Neuronal stem cell (in vitro differentiated cells): ENCODE measurements at places on chromosomes 7 and 10.

DNA sequence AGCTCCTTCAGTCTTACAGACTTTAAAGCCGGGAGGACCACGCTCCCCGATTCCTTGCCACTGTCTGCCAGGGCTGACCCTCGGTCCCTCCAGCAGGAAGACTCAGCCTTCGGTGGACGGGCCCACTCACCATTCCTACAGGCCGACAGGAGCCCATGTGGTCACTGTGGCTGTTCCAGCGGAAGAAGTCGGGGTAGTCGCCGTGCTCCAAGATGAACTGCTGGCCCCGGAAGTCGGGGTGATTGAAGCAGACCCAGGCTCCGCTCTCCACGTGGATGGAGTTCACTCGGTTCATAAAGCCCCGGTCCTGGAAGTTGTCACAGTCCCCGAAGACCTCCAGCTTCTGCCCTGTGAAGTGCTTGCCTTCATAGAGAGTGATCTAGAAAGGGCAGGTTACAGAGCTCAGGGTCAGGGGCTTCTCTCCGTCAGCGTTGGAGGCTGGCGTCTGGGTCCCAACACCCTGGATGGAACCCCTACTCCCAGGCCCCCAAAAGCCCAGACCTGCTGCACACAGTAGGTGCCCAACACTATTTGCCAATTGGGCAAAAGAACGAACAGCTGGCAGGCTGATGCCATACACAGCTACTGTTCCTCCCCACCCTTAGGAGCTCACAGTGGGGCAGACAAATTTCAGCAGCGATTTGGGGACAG is 1.9 kb downstream of the CRYGN start:
- DNase-seq = no peak

DNA sequence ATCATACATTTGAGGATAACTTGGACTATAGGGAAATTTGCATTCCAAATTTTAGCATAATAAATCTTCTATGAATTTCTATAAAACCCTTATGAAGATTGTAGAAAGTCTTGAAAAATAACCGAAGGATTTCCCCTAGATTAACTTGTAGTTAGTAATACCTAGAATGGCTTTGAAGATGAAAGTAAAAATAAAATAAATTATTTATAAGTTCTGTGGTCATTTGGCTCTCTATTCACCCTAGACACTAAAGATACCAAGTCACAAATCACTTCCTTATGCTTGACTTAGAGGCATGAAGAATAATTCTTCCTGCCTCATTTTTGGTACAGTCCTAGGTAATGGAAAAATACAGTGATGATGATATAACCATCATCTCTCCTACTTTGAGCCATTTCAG is 79.3 kb downstream of the CSTF2T start:
- no peak for DNase-seq

DNA sequence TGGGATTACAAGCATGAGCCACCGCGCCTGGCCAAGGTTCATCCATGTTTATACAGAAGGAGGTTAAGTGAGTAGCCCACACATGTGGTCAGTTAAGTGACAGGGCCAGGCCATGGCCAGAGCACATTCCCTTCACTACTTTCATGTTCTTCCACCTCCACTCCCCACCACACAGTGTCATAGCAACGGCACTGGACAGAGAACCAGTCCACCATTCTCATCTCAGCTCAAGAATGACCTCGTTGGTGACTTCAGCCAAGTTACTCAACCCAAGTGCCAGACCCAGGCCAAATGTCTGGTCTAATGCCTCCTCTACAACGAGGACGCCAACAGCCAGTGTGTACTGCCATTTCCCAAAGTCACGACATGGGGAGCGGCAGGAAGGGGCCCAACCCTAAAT is 62.4 kb downstream of the INHBA start:
- no peak for DNase-seq

GRCh38 chr7:36283181-36283580 is 106.5 kb upstream of the ANLN start:
- DNase-seq = no peak

DNA sequence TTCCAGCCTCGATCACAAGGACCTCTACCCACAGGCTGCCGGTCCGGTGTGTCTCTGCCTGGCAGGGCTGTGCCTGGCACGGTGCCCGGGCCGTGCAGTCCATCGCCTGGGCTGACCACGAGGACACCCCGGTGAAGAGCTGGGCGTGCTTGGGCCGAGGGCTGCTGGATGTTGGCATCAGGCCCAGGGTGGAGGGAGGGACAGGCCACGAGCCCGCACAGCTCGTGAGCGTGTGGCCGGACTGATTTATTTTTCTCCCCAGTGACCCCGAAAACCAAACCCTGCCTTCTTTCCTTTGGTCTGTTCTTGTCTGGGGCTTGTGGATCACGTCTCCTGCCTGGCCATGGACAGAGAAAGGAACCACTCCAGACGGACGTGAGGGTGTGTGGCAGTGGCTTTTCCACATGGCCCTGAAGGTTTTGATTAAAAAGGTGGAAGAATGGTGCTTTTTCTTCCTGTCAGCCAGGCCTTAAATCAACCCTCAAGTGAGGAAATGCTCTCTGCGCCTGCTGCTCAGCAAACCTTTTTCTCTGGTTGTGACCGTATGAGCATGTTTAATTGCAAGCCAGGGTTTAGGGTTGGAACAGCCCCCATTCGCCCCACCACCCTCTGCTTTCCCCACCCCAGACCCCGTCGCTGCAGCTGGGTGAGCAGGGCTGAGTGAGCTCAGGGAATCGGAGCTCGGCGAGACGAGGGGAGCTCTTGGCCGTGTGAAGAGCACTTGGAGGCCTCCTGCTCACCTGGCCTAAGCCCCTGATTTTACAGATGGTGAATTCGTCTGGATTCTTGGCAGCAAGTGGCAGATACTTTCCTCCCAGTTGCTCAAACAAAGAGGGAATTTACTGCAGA is 130.1 kb downstream of the RGS10 start:
- DNase-seq = no peak

DNA sequence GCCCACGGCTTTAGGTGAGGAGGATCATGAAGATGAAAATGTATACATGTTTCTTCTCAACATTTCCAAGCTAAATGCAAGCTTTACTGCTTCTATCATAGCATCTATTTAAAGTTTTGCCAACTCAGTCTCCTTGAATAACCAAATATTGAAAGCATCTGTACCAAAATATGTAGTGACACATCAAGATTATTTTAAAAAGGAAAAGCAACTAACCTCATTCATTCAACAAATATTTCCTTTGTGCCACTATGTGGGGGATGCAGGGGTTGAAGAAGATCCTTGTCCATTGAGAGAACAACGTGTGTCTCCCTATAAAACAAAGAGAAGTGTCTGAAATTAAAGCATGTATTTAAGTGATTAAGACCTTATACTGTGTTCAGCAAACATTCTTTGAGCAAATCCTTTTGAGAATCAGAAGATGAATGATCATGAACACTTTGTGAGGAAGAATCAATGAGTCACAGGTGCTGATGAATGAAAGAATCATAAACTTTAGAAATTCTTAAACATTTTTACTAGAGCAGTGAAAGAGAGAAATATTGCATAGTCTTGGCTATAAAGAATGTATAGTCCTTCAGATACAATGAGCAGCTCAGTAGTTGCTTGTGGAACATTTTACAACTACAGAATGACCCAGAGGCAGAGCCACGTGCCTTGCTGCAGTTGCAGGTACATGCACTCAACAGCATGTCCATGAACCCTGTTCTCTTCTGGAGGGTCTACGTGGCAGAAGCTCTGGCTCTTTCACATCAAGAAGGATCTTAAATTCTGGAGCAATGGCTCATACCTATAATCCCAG is 13.9 kb downstream of the TAS2R60 start:
- DNase-seq = no peak

DNA sequence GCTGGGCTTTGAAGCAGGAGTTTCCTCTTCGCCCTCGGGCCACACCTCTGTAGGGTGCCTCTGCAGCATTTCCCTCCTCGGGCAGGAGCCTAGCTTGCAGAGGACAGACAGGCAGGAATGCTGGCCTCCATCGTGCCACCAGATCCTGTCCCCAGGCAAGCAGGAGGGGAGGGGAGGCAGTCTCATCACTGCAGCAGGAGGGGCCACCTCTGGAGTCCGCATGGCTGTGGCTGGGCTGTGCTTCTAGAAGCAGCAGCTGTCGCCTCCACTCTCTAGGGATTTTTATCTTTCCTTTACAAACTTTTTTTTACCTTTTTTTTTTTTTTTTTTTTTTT is 181.4 kb downstream of the CUX1 start:
- no peak for DNase-seq

GRCh38 chr7:148699782-148700629 is 1.3 kb downstream of the CUL1 start:
- DNase-seq = peak; percentile 62

GRCh38 chr7:101720324-101720723 is 91.2 kb upstream of the MYL10 start:
- no peak for DNase-seq

DNA sequence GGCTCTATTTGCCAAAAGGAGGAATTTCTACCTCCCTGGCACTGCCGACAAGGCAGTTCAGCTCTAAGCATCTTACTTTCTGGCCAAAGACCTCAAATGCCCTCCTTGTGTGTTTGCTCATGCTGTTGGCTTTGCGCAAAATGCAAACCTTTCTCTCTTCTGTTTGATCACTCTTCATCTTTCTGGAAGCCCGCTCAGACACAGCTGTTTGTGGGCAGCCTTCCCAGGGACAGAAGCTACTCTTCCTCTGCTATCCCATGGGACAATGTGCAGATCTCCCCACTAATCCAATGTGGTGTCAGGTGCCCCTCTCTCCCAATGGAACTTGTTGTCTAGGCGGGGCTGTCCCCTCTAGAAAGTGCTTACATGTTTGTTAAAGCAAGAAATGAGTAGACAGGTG is 278.7 kb downstream of the CCSER2 start:
- DNase-seq = no peak

DNA sequence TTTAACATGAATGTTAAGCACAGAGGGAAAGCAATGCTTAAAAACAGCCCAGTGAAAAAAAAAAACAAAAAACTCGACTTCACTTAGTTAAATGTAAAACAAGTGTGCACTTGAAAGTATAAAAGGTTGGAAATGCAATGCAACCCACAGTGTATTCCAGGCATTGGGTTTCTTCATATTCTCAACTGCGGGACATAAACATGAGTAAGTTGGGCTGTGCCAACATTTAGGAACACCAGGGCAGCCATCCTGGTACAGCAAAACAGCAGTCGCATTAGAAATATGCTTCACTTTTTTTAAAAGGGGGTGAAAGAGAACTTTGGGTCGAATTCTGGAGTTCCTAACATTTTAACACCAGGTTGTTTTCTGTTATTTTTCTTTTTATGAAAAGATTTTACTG is 937 bp downstream of the STEAP1 start:
- DNase-seq = no peak

DNA sequence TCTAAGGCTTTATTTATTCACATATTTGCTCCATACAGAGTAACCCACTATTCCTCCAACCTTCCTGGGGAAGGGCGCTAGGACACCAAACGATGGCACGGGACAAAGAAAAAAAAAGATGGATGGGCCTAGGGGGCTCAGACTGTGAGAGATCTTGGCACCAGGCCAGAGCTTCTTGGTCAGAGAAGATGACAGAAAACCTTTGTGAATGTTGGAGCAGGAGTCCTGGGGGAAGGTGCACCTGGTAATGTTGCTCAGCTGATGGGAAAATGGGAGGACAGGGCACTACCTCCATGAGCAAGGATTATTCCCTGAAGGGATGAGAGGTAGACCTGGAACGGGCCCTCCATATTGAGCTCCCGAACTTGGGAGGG is 1.4 kb upstream of the SH3PXD2A start:
- DNase-seq = no peak

DNA sequence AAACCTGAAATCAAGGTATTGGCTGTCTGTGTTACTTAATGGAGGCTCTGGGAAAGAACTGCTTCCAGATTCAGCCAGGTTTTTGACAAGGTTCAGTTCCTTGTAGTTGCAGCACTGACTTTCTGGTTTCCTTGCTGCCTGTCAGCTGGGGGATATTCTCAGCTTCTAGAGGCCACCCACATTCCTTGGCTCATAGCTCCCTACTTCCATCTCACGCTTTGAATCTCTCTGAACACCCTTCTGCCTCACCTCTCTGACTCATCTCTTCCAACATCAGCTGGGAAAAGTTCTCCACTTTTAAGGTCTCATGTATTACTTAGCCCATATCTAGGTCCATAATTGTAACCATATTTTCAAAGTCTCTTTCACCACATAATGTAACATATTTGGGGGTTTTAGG is 22.9 kb upstream of the GPR22 start:
- DNase-seq = no peak

- DNase-seq = no peak
Observed at GRCh38 chr10:4822208-4822607, 3.8 kb upstream of the AKR1E2 start.

- DNase-seq = no peak
Observed at GRCh38 chr10:84743483-84743882, 415.1 kb downstream of the CCSER2 start.

GRCh38 chr10:69292459-69292858 is 14.2 kb downstream of the HK1 start:
- DNase-seq = no peak
